GOT3 (cell line): ENCODE measurements at places on chromosomes 5 and 9.

GRCh38 chr5:37774912-37775483 is 64.8 kb downstream of the GDNF start:
- DNase-seq, result no peak

DNA sequence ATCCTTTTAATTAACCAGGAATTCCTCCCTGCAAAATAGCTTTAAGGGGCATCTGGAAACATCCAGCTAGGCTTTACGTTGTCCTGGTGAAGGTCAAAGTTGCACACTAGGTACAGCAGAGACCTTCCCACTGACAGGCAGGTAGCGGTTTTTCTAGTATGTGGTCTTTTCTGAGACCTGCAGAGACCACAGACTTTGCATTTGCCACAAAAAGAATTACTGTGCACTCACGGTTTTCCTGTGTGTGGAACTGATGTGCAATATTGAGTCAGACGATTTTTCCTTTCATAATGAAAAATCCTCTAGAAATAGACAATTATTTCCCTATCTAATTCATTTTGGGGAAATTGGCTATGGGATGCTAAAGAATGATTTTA is 417.0 kb upstream of the ADAMTSL1 start:
- no peak for DNase-seq

DNA sequence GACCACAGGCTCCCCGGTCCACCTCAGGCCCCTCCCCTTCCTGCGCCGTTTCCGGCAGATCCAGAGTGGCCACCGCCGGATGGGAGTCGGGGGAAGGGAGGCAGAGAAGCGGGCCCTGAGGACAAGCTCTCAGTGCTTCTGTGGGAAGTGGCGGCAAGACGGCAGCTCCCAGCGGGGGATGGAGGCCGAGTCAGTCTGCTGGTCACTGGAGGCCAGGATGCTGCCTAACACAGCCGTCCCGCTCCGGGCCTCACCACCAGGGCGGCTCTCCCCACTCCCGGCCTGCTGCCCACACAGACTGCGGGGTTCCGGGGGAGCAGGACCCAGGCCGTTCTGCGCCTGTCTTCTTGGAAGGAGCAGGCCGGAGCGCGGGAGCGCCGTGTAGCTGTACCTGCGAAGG is 31.4 kb downstream of the FXN start:
- DNase-seq, result no peak

GRCh38 chr9:109098171-109098959 is 21.4 kb downstream of the TMEM245 start:
- no peak for DNase-seq

GRCh38 chr5:165459232-165459631 is 1953.8 kb downstream of the MAT2B start:
- DNase-seq, result no peak

DNA sequence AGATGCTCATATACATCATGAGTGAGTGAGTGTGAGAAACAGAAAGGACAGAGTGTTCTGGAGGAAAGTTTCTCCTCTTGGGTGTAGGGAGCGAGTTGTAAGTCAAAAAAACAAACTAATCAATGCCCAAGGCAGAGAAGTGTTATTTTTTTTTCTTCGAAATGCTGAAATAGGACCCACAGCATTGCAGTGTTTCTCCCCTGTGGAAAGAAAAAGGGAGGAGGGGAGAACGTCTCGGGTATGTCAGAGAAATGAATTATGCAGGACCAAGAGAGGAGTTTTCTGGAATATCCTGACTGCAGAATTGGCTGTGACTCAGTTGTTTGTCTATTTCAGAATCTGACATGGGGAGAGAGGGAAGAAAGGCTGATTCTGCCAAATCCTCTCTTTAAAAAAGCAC is 337.9 kb upstream of the RFX3 start:
- DNase-seq, result no peak
